ENCODE measurements at places on chromosomes 6 and 20. TPM values are rescaled to one million over a fixed set of nuclear protein-coding genes. Genes with fewer than 3 reads are reported as not detected.

Gene TRIM15
- total RNA-seq = not detected

Gene MRAP2
- total RNA-seq = 0.34 TPM

Gene OR2B6
- 0.32 TPM for total RNA-seq

Gene MEP1A
- total RNA-seq = not detected

Gene SIRPB2
- 4.0 TPM for total RNA-seq

Gene TCP1
- 505 TPM for total RNA-seq
